ENCODE measurements at places on chromosomes 6 and 20. TPM values are rescaled to one million over a fixed set of nuclear protein-coding genes. Genes with fewer than 3 reads are reported as not detected.

CDH22 gene
- 2.0 TPM for total RNA-seq

GRCh38 chr6:157184202-157185015 is 138.9 kb downstream of the TMEM242 start:
- peak; percentile 39 for DNase-seq

GRCh38 chr6:84575264-84575663 is 189.1 kb downstream of the TBX18 start:
- DNase-seq, result no peak

SLC32A1 gene
- 7.7 TPM for total RNA-seq

GRCh38 chr6:34196116-34196832 is 40.4 kb upstream of the HMGA1 start:
- peak; percentile 95 for DNase-seq

DNA sequence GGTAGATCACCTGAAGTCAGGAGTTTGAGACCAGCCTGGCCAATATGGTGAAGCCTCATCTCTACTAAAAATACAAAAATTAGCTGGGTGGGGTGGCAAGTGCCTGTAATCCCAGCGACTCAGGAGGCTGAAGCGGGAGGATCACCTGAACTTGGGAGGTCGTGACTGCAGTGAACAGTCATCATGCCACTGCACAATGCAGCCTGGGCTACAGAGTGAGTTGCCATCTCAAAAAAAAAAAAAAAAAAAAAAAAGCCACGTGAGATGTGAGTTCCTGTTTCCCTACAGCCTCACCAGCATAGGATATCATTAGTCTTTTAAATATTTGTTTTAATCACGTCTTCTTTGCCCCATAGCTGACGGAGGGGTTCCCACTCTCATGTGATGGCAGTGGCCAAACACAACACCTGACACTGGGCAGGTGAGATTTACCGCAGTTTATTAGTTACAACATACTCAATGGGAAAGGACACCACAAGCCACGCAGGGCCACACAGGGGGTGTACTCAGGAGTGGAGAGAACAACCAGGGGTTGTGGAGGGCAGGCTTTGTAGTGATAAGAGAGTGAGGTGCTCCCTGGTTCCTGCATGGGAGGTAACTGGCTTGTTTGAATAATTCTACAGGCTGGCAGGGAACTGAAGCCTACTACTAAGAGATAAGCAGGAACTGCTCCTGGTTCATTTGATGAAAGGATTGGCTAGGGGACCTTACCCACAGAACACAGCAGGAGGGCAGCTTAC is 4.6 kb upstream of the LZTS3 start:
- DNase-seq, result no peak

DNA sequence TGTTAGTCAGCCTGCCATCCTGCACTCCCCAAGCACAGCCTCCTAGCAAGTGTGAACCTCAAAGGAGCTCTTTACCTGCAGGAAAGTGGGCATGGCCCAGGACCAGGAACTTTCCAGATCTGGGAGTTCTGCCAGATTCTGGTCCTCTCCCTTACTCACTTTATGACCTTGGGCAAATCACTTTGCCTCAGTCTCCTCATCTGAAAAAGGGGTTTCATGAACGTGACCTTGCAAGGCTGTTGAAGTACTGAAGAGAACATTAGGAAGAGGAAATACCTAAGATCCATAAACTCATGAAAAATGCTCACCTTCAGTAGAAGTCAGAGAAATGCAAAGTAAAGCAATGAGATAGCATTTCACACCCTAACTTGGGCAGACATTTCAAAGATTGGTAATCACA is 26.8 kb upstream of the DSN1 start:
- no peak for DNase-seq

LY6G6D gene
- total RNA-seq, result not detected

RSPO3 gene
- total RNA-seq, result 36.7 TPM

DNA sequence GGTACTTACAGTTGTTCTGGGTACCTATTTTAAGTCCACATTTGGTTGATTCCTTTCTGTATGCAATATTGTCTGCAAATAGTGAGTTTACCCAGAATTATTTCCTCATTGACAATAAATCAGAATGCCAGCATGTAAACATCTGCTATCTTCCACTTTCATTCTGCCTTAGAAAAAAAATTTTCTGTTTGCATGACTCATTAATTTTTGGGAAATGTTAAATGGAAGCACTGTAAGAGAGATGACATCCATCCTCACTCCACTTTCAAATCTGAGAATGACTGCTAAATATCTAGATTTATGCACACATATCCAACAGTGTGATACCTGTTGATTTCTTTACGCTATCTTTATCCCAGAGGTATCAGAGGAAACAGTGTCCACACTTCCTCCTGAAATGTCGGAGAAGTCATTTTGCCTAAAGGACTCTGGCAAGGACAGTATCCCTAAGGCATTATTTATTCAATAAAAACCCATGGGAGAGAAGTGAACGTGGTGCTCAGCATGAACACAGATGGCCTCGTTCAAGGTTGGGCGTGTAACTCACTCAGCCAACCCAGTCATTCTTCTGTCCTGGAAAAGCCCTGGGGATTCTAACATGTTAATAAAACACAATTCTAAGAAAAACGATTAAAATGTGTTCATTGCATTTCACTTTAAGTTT is 780.9 kb downstream of the QKI start:
- no peak for DNase-seq

- no peak for DNase-seq
These were observed 75.5 kb downstream of the CD164 start for GRCh38 chr6:109306733-109307132.

DNA sequence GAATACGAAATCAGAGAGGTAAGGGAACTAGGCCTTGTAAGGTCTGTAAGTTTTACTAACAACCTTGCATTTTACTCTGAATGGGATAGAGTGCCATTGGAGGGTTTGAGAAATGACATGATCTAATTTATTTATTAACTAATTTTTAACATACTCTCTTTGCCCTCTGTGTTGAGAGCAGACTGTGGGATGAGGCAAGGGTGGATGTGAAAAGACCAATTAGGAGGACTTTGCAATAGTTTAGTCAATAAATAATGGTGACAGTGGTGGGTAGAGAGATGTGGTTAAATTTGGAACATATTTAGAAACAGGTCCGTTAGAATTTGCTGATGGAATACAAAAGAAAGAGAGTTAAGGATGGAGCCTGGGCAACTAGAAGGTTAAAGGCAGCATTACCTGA is 60.0 kb downstream of the MKKS start:
- no peak for DNase-seq

SLC22A2 gene
- total RNA-seq, result 0.82 TPM

DNA sequence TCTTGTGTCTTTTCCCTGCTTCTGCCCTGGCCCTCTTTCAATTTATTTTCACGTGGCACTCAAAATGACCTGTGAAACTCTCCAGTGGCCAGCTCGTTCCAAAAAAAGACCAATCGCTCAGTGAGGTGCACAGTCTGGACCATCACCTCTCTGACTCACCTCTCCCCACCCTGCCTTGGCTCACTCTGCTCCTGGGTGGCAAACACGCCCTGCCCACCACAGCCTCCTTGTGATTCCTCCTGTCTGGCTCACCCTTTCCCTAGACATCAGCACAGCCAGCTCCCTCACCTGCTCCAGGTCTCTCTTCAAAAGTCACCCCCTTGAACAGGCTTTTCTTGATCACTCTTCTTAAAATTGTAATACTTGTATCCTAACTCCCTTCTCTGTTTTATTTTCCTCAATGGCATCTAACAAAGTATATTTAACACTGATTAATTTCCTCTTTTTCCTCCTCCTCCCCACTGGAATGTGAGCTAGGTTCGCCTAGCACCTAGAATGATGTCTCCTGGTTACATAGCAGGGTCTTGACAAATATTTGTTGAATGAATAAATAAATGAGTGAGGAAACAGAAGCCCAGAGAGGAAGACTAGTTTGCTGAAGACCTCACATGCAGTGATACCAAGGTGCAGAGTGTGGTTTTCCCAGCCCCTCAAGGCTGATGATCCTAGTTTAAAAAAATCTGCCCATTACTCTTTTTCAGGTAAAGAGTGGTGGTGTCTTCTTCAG is 109.0 kb downstream of the GJA10 start:
- DNase-seq, result no peak

XRN2 gene
- 96.2 TPM for total RNA-seq

DNA sequence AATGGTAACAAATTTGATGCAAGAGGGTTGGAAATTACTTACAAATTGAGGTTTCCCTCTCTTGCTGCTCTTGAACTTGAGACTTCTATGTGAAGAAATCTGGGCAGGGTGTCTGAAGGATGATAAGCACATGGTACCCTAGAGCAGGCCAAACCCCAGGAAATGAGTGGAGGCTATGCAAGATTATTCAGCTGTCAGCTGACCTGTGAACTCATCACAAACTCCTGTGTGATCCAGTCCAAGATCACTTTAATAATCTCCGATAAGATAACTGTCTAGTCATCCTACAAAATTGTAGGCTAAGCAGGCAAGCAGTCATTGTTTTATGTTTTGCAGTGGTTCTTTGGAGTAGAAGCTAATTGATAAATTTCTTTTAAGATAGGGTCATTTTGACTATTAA is 213.1 kb downstream of the BTBD3 start:
- DNase-seq, result no peak

PHACTR1 gene
- 28.1 TPM for total RNA-seq

GRCh38 chr6:144637541-144637940 is 352.4 kb downstream of the UTRN start:
- DNase-seq, result no peak
